ENCODE measurements at places on chromosomes 13 and 19.

DNA sequence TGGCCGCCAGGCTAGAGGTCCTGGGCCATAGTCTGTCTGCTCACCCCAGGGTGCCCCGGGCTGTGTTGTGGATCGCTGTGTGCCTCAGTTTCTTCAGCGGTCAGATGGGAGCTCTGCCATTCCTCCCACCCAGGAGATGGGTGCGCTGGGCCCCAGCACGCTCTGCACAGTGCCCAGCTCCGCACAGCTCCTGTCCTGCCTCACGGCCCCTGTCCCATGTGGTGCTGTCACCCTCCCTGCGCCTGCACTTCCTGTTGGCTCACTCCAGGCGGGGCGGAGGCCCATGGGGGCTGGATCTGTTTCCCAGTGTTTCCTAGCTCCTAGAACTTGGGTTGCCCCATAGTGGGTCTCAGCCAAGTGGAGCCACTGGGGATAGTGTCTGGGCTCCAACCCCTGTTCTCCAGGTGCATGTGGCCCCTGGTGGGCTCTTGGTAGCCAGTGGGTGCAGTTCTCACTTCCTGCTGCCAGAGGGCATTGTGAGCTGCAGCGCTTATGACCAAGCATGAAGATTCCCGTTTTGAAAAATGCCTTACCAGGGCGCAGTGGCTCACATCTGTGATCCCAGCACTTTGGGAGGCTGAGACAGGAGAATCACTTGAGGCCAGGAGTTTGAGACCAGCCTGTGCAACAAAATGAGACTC lies 69.8 kb downstream of the KDM4B start:
- peak; percentile 60 for DNase-seq

DNA sequence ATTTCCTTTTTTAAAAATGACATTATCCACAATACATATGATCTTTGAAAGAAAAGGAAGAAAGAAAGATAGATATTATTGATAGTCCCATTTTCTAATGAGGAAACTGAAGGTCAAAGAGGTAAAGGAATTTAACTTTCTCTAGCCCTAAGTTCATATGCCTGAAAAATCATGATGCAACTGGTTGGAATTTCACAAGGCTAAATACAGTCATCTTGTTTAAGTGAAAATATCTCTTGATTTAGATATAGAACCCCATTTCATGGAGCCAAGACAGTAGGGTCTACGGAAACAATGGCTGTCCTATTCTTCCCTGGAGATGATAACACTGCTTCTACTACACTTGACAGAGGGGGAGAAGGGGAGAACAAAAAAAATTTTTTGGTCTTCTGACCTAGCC lies 366.2 kb downstream of the DNAJC15 start:
- no peak for DNase-seq

DNA sequence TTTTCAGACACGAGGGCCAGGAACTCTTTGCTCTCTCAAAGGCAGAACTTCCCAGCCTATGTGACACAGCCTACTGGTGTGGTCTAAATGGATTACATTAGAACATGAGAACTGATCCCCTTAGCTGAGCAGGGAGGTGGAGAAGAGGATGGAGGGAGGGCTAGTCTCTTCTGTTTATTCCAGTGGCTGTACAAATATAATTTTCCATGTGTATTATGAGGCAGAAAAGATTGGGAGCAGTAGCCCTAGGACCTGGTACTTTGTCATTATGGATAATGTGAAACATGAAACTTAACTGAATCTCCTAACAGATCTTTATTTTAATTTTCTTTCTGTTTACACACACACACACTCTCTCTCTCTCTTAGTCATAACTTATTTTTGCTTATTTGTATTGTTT lies 82.1 kb downstream of the WDFY2 start:
- DNase-seq, result no peak

- DNase-seq, result no peak
Observed at GRCh38 chr13:112783978-112784371, 94.1 kb downstream of the ATP11A start.

- DNase-seq, result no peak
Observed at GRCh38 chr19:24101459-24102115, 14.6 kb downstream of the ZNF254 start.

DNA sequence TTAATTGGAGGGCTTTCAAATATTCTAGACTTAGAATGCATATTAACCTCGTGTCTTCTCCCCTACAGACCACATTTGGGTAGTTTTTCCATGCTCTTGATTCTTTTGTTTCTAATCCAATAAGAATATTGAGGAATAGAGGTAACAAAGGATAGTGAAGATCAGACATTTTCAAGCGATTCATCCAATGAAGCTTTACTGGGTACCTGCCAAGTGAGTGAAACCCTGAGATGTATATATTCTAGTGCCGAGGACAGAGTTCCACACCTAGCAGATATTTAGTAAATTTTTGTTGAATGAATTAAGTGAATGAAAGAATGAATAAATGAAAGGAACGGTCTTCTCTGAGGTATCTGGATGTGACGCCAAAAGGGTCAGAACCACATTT lies 442 bp upstream of the RFC3 start:
- peak; percentile 29 for DNase-seq

- no peak for DNase-seq
Observed at GRCh38 chr13:36088001-36088400, 43.2 kb downstream of the DCLK1 start.

GRCh38 chr13:65540175-65540574 lies 1690.0 kb downstream of the PCDH9 start:
- DNase-seq, result no peak

DNA sequence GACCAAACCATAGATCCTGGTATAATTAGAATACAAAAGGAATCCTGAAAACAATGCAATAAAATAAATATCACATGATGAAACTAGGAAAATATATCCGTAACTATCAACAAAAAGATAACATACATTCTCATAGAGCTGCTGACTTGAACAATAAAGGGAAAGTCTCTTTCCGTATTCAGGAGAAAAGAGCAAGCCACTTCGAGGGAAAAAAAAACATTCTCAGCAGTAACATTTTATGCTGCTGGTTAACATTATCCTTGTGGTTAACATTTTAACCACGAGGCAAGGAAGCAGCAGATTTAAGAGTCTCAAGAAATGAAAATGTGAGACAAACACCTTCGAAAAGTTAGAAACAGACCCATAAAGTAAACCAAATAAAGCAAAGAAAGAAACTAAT lies 25.8 kb downstream of the NALCN start:
- DNase-seq, result no peak

DNA sequence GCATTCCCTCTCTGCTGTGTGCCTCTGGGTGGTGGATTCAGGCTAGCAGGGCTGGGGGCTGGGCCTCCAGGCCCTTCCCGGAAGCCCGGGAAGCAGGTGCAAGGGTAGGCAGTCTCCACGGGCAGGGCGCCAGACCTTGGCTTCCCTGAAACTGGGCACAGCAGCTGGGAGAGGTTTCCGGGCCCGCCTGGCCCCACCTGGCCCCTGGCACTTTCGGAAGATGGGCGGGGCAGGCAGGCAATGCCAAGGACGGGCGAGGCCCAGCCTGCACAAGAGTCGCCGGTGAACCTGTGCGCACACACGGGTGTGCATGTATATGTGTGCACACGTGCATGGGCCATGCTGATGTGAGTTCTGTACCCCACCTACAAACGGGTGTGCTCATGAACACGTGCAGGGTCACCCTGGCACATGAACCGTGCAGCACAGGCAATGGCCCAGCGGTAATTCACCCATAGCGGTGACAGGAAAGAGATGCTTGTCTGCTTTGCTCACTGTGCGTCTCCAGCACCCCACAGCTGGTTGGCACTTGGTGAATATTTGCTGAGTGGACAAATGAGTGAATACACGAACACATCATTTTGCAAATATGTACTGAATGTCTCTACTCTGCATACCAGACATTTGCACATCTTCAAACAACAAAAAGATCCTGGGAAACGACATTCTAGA lies 15.3 kb downstream of the GADD45B start:
- DNase-seq, result no peak

GRCh38 chr13:32863596-32863995 lies 152.6 kb upstream of the KL start:
- no peak for DNase-seq

DNA sequence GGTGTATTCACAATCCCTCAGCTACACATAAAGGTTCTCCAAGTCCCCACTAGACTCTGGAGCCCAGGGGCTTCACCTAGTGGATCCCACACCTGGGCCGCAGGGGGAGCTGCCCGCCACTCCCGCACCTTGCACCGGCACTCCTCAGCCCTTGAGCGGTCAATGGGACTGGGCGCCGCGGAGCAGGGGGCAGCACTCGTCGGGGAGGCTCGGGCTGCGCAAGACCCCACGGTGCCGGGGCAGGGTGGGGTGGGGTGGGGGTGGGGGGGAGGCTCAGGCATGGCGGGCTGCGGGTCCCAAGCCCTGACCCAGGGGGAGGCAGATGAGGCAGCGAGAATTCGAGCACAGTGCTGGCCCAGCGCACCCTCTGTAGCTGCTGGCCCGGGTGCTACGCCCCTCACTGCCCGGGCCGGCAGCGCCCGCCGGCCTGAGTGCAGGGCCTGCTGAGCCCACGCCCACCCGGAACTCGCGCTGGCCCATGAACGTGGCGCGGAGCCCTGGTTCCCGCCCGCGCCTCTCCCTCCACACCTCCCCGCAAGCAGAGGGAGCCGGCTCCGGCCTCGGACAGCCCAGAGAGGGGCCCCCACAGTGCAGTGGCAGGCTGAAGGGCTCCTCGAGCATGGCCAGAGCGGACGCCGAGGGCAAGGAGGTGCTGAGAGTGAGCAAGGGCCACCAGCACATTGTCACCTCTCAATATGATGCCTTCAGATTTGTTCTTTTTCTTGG lies 121.7 kb downstream of the UGGT2 start:
- no peak for DNase-seq

All from MV-4-11 (cell line).